ENCODE measurements at places on chromosomes 13 and 19.
A peak's percentile ranks its signal among the peaks of the same experiment; 100 is the strongest.

DNA sequence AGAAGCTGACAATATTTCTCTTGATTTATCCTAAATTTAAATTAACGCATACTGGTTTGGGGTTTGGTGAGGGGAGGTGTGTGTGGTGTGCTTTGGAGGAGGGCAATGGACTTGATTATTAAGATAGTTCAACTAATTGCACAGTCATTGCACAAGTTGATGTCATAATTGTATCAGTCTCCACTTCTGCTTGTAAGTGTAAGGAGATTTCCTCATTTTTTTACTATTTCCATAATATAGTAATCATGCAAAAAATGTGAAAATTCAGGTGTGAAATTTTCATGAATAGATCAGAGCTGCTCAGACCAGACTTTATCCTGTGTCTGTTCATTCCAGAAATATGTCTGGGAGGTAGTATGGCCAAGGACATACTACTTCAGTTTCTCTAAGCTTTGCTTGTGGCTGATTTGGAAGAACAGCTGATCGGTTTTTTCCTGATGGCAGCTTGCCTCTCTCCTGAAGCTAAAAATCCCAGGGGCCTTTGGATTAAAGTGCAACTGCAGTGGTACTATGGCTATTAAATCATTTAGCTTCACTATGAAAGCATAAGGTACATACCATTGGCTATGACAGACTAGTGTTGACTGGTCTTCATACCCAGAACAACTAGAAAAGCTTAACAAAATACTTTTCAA lies 201.8 kb upstream of the MIR17HG start:
- no peak for DNase-seq

- peak; percentile 6 for DNase-seq
Observed at GRCh38 chr19:12364391-12365235, 870 bp downstream of the ZNF442 start.

DNA sequence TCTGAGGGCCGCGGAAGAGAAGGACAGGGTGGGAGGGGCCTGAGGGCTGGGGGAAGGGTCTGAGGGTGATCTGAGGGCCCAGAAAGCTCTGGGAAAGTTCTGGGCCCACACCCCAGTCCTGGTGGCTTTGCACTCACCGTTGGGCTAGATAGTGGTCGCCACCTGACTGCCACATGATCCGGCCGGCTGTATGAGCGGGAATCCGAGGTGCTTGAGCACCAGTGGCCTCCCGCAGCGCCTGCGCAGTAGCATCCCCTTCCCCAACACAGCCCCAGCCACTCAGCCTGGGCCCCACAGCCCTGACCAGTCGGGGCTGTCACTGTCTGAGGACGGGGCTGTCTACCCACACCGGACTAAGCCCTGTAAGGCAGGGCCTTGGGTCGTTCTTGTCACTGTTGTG lies 15.0 kb downstream of the PRODH2 start:
- DNase-seq: no peak

GRCh38 chr19:58400316-58400915 lies 5.0 kb downstream of the RNF225 start:
- DNase-seq: no peak

DNA sequence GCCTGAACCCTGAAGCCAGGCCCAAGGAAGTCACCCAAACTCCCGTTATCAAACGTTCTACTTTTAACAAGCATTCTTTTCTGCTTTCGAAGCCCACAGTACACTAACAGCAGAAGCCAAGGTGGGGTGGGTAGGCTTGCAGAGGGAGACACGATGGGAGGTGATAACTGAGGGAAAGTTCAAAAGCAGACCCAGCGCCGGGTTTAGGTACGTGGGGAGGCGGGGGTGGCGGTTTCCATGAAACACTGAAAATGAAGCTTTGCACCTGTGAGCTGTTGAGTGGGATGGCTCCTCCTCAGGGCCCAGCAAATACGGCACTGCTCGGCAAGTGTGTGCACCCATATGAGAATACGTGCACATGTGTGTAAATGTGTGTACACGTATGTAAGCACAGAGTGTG lies 49.8 kb downstream of the KLF2 start:
- peak; percentile 47 for DNase-seq

DNA sequence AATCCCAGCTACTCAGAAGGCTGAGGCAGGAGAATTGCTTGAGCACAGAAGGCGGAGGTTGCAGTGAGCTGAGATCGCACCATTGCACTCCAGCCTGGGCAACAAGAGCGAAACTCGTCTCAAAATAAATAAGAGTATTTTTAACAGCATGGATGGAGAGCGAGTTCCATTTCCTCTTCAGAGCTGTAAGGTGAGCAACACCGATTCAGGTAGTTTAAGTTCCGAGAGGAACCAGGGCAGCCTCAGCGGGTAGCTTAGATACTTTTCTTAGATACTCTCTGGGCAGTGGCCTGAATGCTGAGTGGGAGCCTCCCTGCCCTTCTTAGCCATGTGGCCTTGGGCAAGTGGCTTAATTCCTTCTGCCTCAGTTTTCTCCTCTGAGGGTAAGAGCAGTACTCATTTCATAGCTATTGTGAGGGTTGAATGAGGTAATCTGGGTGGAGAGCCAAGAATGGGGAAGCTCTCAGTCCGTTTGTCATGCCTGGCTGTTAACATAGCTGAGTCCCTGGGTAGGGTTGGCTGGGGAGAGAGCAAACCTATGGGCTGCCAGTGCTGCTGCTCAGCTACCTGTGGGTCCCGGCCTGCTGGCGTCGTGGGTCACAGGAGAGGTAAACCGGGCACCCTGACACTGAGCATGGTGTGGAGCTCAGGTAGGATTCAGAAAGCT lies 4.1 kb downstream of the ATP11A start:
- no peak for DNase-seq

- DNase-seq: no peak
Observed at GRCh38 chr13:47064381-47064780, 167.5 kb upstream of the HTR2A start.

- no peak for DNase-seq
Observed at GRCh38 chr13:61531383-61532065, 115.9 kb upstream of the PCDH20 start.

GRCh38 chr19:3557461-3558248 lies at the start of gene MFSD12:
Gene MFSD12, minus strand, starts transcription at chr19:3557586. Its CDS starts 183 bp downstream, at chr19:3557403.
- peak; percentile 94 for DNase-seq

DNA sequence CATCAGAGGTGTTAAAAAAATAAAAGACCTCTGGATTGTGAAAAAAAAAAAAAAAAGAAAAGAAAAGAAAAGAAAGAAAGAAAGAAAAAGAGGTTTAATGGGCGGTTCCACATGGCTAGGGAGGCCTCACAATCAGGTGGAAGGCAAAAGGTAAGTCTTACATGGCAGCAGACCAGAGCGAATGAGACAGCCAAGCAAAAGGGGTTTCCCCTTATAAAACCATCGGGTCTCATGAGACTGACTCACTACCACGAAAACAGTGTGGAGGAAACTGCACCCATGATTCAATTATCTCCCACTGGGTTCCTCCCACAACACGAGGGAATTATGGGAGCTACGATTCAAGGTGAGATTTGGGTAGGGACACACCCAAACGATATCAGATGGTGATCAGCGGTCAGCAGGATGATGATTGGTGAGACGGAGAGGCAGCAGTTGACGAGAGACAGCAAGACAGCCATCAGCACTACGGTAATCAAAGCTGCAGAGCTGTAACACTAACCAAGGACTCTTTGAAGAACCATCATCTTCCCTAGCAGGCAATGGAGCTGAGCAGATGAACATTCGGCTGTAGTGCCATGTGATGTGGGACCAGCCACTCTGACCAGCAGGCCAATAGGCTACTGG lies 3.9 kb upstream of the CD209 start:
- no peak for DNase-seq

GRCh38 chr13:35475960-35476943 lies at the start of gene MAB21L1:
Gene MAB21L1, minus strand, starts transcription at chr13:35476689. Its CDS starts 551 bp downstream, at chr13:35476138.
- peak; percentile 12 for DNase-seq

GRCh38 chr13:113604186-113604585 lies 19.6 kb downstream of the TFDP1 start:
- DNase-seq: no peak

- DNase-seq: no peak
Observed at GRCh38 chr13:35191883-35192282, 249.8 kb downstream of the NBEA start.

Measured in activated CD4-positive, alpha-beta T cell treated with anti-CD3 and anti-CD28 coated beads, Interleukin-2, amount 10 ng/mL, durations not matched to agents 7 days and 5 days (primary cell).